NCI-H2171 (cell line): ENCODE measurements at places on chromosomes 4 and X.
A peak's percentile ranks its signal among the peaks of the same experiment; 100 is the strongest.

- DNase-seq, result peak; percentile 25
Observed at GRCh38 chr4:44927399-44928380, 201.3 kb upstream of the GNPDA2 start.

- DNase-seq, result peak; percentile 52
Observed at GRCh38 chrX:40105835-40106675, 8.3 kb upstream of the BCOR start.

- no peak for DNase-seq
Observed at GRCh38 chr4:169062897-169063244, 52.8 kb upstream of the CBR4 start.

DNA sequence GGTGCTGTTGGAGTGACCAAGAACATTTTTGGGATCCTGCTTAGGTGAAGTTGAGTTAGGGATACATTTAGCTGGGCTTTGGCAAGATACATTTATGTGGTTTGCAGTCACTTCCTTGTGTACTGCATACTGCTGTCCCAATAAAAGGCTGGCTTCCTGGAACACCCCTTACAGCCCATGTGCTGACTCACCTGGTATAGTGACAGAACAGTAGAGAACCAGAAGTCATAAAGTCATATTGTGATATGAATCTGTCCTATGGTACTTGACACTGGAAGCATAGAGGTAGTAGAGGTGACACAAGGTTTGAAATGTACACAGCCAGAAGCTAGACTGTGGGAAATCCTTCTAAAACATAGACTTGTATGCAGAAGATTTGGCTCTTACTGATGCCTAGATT, 55.3 kb upstream of the SLC25A43 start:
- DNase-seq, result no peak

DNA sequence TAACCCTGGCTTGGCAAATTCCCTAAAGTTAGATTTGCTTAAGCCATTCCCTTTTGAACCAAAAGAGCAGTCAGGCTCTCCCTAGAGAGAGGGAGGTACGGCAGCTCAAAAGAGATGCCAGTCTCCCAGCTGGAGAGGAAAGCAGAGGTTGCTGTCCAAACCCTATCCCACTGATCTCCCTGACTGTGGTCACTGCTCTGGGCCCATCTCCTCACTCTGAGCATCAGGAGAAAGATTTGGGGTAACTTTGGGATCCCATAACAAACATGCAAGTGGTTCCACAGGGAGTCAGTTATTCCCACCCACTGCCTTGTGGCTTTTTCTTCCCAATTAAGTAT, 17.1 kb downstream of the ACSL1 start:
- DNase-seq, result no peak

DNA sequence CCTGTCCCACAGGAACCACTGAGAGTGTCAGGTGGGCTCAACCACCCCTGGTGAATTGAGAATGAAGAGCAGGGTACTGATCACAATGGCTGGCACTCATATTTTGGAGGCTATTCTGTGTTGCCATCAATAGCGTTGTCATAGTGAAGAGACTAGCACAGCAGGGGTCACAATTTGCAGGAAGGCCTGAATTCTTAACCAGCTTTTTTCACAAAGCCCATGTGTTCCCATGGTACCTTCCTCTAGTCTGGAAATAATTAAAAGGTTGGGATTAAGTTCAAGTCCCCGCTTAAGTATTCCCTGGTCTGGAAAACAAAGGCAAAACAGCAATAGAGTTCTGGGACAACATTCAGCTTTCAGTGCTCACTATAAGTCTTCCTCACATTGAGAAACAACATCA, 1051.7 kb downstream of the C4orf33 start:
- DNase-seq, result no peak

GRCh38 chrX:134898440-134898839, 92.4 kb upstream of the SMIM10 start:
- peak; percentile 1 for DNase-seq

DNA sequence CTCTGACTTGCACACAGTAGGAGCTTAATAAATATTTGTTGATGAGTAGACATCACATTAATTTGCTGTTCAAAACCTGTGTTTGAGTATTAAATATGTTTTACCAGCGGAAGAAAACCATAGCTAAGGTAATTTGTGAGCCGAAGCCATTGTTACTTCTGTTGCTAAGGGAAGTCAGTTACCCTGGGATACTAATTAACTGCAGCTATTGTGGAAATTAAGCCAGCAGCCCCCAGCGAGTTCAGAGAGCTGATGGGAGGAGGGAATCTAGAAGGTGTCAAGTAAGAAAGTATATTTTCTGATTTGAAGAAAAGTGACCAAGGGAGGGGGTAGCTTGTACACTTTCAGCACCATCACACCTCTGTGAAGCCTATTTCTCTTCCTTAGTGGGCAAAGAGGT, 76.7 kb upstream of the IGSF1 start:
- no peak for DNase-seq

GRCh38 chrX:120672389-120672788, 42.5 kb upstream of the C1GALT1C1 start:
- DNase-seq, result no peak

DNA sequence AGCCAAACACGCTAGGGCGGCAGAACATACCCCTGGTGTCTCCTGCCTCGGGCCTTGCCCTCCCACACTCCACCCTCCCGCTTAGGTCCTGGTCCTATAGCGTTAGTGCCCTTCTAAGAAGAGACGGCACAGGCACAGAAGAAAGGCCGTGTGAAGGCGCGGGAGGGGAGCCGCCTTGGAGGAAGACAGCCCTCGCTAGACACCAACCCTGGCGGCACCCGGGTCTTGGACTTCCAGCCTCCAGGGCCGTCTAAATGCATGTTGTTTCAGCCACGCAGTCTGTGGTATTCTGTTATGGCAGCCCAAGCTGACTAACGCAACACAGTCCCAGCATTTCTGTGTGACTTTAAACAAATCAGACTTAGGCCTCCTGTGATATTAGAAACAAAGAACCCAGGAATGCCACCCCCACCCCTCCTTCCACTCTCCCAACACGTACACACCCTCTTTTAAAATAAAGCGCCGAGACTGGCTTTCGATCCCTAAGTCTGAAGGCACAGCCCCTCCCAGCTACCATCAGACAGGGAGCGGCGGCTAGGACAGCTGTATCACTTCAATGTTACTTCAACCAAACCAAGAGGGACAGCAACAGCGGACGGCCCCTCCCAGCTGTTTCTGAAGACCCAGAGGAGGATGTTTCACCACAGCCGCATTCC, 128.0 kb downstream of the AFAP1 start:
- no peak for DNase-seq

DNA sequence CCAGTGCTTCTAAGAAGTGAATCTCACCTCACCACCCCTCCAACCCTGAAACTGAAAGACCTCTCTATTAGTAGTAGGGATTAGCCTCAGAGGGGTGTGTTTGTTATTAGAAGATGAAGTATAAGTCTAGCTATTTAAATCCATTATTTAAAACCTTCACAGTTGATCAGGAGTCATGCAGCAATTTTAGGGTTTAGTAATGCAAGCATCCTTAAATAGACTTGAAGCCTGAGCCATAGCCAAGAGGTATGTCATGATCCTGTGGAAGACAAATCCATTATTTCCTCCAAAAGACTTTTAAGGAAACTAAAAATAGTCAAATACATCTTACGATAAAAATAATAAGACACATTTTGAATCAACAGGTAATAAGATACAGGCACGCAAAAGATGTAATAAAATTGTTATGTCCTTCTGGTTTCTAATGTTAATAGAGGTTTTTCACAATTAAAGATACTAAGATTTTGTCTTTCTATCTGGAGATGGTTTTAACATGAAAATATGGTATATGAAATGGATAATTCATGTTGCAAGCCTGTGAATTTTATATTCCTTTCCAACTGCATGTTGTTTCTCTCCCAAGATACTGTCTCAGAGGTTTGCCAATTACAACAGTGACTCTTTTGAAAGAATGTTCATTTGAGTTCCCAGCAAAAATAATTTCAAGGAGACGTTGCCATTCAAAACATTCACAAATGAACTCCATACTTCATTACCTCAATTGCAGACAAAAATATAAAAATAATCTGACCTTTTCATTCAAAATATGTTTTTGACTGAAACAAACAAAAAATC, 68.0 kb downstream of the LUZP4 start:
- DNase-seq, result no peak

DNA sequence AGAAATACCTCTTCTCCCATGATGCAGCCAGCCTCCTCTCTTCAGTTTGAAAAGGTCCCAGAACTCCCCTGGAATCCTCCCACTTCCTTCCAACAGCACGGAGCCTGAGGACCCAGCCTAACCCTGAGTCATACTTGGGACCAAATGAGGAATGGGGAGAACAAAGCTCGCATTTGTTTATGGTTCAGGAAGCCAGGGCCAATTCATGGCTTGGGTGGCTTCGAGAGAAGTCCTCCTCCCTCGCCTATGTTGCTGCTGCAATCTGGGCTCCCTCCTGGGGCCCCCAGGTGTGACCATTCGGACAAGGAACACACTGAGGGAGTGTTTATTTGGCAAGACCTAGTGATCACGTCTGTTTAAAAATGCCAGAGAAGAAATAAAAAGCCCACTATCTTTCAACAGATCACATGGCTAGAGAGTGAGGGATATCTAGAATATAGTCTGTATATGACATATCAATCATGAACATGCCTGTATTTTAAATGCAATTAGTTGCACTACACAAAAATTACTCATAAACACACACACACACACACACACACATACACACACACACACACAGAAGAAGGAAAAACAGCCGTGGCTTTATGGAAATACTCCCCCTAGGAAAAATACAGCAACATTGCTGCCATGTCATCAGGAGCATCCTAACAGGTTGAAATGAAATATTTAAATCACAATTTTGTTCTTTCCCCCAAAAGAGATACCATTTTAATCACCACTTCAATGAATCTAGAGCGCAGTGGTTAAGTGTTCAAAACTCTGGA, 155.7 kb upstream of the MAP3K15 start:
- no peak for DNase-seq

GRCh38 chrX:13369256-13370030, 49.6 kb upstream of the ATXN3L start:
- DNase-seq, result no peak

DNA sequence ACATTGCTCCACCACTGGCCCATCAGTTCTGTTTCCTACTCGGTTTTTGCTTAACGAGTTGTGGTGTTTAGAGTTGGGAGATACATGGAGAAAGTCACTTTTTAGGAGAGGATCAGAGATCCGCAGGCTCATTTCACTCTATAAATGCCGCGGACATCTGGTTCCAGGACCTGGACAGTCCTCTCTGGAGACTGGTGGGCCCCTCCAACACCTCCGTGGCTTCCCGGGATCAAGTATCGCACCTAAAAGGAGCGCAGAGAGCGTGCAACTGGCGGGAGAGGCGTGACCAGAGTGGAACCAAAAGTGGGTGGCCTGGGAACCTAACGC, 9.9 kb upstream of the CLTRN start:
- DNase-seq, result no peak

GRCh38 chrX:57121162-57121755, at the start of gene SPIN2B:
Gene SPIN2B (minus strand): TSS chrX:57121548.
- DNase-seq, result peak; percentile 67

GRCh38 chrX:103275947-103276567, 493 bp downstream of the TCEAL5 start:
- no peak for DNase-seq

DNA sequence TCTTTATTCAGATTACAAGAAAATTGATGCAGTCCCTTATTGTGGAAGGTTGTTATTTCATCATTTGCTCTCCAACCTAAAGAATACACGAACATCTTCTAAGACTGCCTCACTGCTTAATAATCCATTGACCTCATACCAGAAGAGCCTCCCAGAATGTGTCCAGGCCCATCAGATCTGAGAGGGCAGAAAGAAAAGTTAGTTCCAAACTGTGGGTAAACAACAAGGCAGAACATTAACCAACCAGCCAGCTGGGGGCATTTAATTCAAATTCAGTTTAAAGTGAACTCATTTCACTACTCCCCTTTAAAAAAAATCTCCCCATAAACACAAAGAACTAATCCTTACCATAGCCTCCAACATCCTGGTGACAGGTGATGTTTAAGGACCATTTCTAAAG, 13.8 kb downstream of the GPC4 start:
- DNase-seq, result no peak

- no peak for DNase-seq
Observed at GRCh38 chrX:18574591-18574990, 97.3 kb downstream of the RS1 start.
